Bronchial epithelial cell (primary cell): ENCODE measurements at places on chromosomes 2 and 18. TPM values are rescaled to one million over a fixed set of nuclear protein-coding genes. Genes with fewer than 3 reads are reported as not detected.

SCYGR4 gene
- total RNA-seq: not detected in 2 replicates

ADAM23 gene
- under 0.01 and 0.13 TPM in 2 replicates for total RNA-seq

GAD1 gene
- 1.3 and 1.7 TPM in 2 replicates for total RNA-seq

GRHL1 gene
- total RNA-seq: 25.5 and 85.5 TPM in 2 replicates

CCDC148 gene
- 0.13 and 0.26 TPM in 2 replicates for total RNA-seq

NLRC4 gene
- 0.53 and 1.0 TPM in 2 replicates for total RNA-seq

HDAC4 gene
- 5.3 and 12.0 TPM in 2 replicates for total RNA-seq

FABP1 gene
- not detected in 2 replicates for total RNA-seq

CDCA7 gene
- 1.4 and 2.4 TPM in 2 replicates for total RNA-seq

FLACC1 gene
- total RNA-seq: 0.13 and 0.26 TPM in 2 replicates

CD8B2 gene
- total RNA-seq: not detected in 2 replicates

COL6A3 gene
- 0.64 and 16.6 TPM in 2 replicates for total RNA-seq

DTNA gene
- 1.6 and 1.9 TPM in 2 replicates for total RNA-seq

NR4A2 gene
- under 0.01 and 0.26 TPM in 2 replicates for total RNA-seq

PRKAG3 gene
- total RNA-seq: not detected in 2 replicates

MGAT4A gene
- 3.9 and 6.0 TPM in 2 replicates for total RNA-seq

DLX2 gene
- not detected in 2 replicates for total RNA-seq

GBX2 gene
- total RNA-seq: not detected in 2 replicates

GNLY gene
- not detected in 2 replicates for total RNA-seq

NETO1 gene
- not detected in 2 replicates for total RNA-seq

GNAL gene
- total RNA-seq: 8.8 and 10.8 TPM in 2 replicates

NAT8 gene
- not detected in 2 replicates for total RNA-seq

REG3A gene
- not detected in 2 replicates for total RNA-seq

RAB27B gene
- total RNA-seq: 65.5 and 72.7 TPM in 2 replicates

IL18R1 gene
- total RNA-seq: 5.3 and 11.5 TPM in 2 replicates

SLC30A3 gene
- not detected in 2 replicates for total RNA-seq

DSC2 gene
- 49.0 and 111 TPM in 2 replicates for total RNA-seq

FZD7 gene
- total RNA-seq: 1.8 and 2.3 TPM in 2 replicates

C2orf80 gene
- not detected in 2 replicates for total RNA-seq

FSIP2 gene
- 0.26 and 1.4 TPM in 2 replicates for total RNA-seq

PJVK gene
- 1.2 and 2.4 TPM in 2 replicates for total RNA-seq

CHRNG gene
- total RNA-seq: not detected in 2 replicates
